NCI-H2107 (cell line): ENCODE measurements at places on chromosomes 5 and 9.
A peak's percentile ranks its signal among the peaks of the same experiment; 100 is the strongest.

DNA sequence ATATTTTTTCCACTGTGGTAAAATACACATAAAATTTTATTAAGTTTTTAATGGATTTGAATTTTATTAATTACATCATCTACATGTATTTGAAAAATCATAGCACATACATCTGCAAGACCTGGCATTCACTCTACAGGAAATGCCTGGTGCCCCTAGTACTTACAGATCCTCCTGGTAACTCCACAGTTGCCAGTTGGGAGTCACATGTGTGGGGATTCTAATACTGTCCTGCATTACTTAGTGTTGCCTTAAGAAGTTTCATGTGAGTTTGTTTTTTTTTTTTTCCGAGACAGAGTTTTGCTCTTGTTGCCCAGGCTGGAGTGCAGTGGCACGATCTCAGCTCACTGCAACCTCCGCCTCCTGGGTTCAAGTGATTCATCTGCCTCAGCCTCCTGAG lies 18.1 kb downstream of the KDM3B start:
- no peak for DNase-seq

- DNase-seq, result no peak
These were observed 1057.7 kb upstream of the DMAC1 start for GRCh38 chr9:8857068-8857925.

GRCh38 chr5:32027093-32027716 lies 146.9 kb downstream of the GOLPH3 start:
- no peak for DNase-seq

GRCh38 chr9:109013679-109014607 lies 644 bp upstream of the CTNNAL1 start:
- DNase-seq, result no peak

- no peak for DNase-seq
These were observed 12.9 kb downstream of the HAND1 start for GRCh38 chr5:154465169-154465568.

- no peak for DNase-seq
These were observed 12.5 kb upstream of the C5orf63 start for GRCh38 chr5:127085796-127086195.

- DNase-seq, result peak; percentile 14
These were observed 156.4 kb upstream of the ELL2 start for GRCh38 chr5:96117771-96118651.

- DNase-seq, result no peak
These were observed 18.3 kb upstream of the NDST1 start for GRCh38 chr5:150489360-150490295.

DNA sequence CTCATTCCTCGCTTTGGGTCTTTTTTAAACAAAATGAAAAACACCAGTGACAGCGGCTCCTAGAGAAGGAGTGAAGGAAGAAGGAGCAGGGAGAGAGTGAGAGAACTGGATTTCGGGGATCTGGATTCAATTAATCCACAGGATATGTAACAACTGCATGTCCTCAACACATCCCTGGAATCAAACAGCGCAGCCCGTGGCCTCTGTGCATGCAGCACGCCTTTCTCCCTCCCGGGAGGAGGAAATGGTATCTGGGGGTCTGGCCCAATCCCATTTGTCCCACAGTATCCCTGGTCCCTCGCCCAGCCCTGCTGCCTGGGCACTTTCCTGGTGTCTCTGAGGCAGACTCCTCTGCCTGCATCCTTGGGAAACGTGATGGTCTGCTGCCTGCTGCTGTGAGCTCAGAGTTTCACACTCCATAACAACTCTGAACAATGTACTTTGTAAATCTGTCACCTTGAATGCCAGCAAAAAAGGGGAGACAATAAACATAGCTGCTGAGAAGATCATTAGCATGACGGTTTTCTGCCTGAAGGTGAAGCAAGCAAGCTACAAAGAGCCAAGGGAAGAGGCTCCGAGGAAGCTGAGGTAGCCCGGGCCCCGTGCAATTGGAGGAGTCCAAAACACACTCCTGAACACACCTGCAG lies 56.1 kb downstream of the PTCH1 start:
- no peak for DNase-seq

GRCh38 chr5:74261421-74261820 lies 379.1 kb downstream of the ENC1 start:
- DNase-seq, result no peak

- no peak for DNase-seq
These were observed 98.4 kb downstream of the PDE4D start for GRCh38 chr5:59795141-59795540.

- no peak for DNase-seq
These were observed 37.2 kb upstream of the GABRP start for GRCh38 chr5:170746075-170746960.

- no peak for DNase-seq
These were observed 33.1 kb upstream of the ORM1 start for GRCh38 chr9:114289571-114290481.

- DNase-seq, result no peak
These were observed 601 bp downstream of the ERGIC1 start for GRCh38 chr5:172834415-172835289.

DNA sequence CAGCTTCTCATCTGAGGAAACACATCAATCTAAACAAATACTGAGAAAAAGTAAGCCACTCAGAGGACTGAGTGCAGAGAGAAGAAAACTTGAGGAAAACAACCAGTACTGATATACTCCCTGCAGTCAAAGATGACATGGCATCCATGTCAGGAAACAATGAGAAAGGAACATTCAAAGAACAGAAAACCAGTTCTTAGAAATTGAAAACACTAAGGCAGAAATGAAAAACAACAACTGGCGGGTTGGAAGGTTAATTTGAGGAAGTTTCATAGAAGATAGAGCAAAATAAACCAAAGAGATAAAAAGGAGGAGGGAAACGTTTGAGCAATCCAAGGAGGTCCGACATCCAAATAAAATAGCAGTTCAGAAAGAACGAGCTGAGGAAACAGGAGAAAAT lies 475.2 kb downstream of the HINT1 start:
- no peak for DNase-seq

- DNase-seq, result no peak
These were observed 1901.9 kb upstream of the ACO1 start for GRCh38 chr9:30482499-30482898.

GRCh38 chr9:89309608-89310474 lies 1.2 kb upstream of the CKS2 start:
- DNase-seq, result no peak

- DNase-seq, result no peak
These were observed 137.5 kb downstream of the BAAT start for GRCh38 chr9:101247297-101247696.

DNA sequence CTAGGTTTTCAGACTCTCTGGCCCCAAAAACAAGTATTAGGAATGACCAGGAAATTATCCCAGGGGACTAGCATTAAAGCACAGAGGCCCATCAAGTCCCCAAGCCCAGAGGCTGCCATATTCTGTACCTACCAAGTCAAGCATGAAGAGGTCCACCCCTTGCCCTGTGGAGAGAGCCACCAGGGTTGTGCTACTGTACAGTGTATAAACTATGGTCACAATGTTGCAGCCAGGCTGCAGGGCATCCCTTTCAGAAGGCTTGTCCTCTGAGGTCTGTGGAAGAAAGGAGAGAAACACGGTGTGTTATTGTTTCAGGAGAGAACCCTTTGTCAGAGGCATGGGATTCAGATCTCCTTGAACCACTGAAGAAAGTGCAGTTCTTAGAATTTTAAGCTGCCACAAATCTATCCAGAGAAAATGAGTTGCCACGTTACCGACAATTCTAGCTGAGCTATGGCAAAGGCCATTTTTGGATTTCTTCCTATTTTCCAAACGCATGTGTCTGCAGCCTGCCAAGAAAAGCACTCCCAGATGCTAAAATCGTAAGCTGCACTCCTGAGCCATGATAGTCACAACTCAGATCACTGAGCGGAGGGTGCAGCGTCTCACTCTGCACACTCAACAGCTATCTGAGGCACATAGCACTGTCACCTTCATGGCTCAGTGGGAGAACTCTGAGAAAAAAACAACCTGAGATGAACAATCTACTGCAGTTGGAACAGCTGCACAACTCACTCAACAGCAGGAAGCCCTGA lies 45.5 kb upstream of the SPATA31E1 start:
- DNase-seq, result no peak

- no peak for DNase-seq
These were observed 299.4 kb downstream of the COX7C start for GRCh38 chr5:86917117-86917579.
